Activated T-cell treated with anti-CD3 and anti-CD28 coated beads for 1 hour (primary cell): ENCODE measurements at places on chromosomes 12 and 14.

GRCh38 chr14:50060871-50061663 lies 55.3 kb downstream of the VCPKMT start:
- no peak for DNase-seq

- no peak for DNase-seq
Observed at GRCh38 chr12:67275380-67275913, 6.3 kb downstream of the CAND1 start.

DNA sequence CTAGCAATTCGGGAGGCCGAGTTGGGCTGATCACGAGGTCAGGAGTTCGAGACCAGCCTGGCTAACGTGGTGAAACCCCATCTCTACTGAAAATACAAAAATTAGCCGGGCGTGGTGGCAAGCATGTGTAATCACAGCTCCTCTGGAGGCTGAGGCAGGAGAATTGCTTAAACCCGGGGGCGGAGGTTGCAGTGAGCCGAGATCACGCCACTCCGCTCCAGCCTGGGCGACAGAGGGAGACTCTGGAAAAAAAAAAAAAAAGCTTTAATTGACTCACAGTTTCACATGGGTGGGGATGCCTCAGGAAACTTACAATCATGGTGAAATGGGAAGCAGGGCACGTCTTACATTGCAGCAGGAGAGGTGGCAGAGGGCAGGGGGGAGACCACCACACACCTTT lies 30.6 kb upstream of the SLC2A3 start:
- DNase-seq: no peak

- DNase-seq: no peak
Observed at GRCh38 chr12:8692573-8692972, 5.2 kb upstream of the RIMKLB start.

DNA sequence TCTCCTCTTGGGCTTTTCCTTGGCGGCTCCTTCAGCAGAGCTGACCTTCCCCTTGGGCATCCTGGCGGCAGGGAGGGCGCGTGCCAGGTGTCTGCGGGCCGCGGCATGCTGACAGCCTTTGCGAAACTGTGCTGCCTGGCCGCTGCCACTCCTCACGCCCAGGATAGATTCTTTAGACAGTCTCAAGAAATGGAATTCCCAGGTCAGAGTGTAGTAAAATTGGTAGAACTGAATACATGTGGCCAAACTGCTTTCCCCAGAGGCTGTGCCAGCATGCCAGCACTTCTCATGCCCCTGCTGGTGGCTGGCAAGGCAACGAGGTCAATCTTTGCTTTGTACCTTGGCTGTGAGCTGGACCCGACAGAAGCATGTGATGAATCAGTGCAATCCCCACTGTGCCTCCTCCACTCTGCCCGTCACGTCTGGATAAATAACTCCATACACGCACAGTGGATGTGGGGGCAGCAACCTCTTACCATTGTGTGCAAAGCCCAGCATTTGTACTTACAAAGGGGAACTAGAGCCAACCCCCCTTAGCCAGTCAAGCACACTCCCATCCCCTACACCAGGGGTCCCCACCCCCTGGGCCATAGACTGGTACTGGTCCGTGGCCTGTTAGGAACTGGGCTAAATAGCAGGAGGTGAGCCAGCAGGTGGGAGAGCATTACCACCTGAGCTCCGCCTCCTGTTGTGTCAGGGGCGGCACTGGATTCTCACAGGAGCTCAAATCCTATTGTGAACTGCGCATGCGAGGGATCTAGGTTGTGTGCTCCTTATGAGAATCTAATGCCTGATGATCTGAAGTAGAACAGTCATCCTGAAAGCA lies 90.9 kb downstream of the ACTN1 start:
- DNase-seq: no peak

DNA sequence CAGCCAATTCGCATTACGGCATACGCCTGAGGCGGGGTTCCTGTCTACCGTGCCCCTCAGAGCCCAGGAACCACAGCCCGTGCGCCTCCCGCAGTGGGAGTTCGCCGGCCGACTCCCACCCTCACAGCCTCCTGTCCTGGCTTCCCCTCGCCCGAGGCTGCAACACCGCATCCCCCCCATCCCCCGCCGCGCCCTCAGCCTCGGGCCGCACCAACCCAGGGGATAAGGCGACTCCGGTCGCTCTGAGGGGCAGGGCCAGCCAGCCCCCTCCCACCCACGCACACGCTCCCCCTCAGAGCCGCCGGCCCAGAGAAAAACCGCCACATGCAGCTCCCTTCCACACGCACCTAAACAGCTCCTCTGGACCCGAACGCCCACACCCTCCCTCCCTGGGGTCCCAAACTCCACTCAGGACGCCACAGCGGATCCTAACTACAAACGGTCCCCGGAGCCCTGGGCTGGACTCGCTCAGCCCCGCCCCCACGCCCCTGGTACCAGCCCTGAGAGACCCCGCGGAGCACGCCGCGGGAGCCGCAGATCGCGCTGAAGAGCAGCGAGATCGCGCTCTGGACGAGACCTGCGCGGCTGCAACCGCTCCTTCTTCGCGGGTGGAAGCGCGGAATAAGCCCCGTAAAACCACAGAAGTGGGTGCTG lies at the start of gene C14orf39:
TSS of gene C14orf39 (minus strand) at position 466 of the 654 bp plus-strand sequence. CDS start 985 bp downstream, outside the sequence.
- no peak for DNase-seq

- DNase-seq: no peak
Observed at GRCh38 chr12:91804533-91804932, 341.1 kb downstream of the BTG1 start.

- DNase-seq: no peak
Observed at GRCh38 chr14:54177641-54178621, 218.9 kb upstream of the CDKN3 start.

- DNase-seq: no peak
Observed at GRCh38 chr14:57479197-57479596, 14.5 kb downstream of the CCDC198 start.

- no peak for DNase-seq
Observed at GRCh38 chr14:60705100-60705499, 19.1 kb downstream of the SIX4 start.

DNA sequence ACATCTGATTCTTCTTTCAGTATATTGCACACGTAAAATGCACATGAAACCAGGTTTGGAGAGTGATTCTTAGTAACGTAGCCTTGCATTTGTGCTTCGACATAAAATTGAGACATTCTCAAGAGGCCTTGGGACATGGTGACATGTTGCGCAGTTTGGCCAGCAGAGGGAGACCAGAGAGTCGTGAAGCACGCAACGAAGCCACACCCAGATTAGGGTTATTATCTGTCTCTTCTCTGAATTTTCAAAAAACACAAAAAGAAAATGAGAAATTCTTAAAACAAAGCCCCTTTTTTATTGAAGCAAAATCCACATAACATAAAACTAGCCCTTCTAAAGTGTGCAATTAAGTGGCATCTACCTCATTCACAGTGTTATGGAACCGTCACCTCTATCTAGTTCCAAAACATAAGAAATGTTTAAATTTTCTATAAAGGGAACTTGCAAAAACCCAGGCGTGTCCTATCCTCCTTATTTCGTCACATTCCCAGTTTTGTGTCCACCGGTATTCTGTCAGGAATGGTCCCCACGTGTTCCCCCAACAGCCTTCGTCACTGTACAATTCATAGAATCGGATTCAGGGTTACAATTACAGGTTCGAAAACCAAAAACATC lies 108.8 kb upstream of the ATF7IP start:
- peak; percentile 52 for DNase-seq

DNA sequence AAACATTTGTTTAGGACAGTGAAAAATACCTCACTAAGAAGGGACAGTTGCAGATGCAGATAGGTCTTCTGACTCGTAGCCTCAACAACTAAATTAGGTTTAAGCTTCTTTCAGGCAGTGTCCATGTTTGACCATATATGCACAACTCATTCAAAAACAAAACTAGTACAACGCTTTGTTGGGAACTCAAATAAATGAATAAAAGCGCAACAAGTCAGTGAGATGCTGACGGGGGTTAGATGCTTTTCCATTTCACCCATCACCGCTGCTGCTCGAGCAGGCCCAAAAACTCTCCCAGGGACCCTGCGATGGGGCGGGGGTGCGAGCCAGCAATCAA lies 633 bp downstream of the RPAP3 start:
- no peak for DNase-seq

DNA sequence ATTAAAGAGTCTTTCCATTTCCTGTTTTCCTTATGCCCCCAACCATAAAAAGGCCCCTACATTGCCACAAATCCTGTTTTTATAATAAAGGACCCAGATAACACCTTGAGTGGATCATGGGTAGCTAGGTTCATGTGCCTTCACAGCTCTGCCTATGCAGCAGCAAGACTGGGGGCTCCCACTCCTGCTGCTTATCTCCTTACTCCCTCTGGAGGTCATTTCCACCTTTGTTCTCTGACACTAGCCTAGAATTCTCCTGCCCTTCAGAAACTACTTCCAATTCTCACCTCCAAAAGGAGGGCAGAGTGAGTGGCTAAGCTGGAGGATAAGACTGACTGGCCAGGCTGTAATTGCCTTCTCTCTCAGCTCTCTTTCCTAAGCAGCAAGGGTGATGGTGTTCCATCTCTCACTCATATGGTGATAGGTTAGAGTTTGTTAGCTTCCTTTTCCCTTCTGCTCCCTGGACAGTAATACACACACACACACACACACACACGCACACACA lies 20.0 kb upstream of the STAC3 start:
- no peak for DNase-seq

GRCh38 chr12:25320123-25321006 lies 69.6 kb upstream of the KRAS start:
- no peak for DNase-seq
